ENCODE measurements at places on chromosomes 13 and 19.

- no peak for DNase-seq
Observed at GRCh38 chr13:30864433-30865122, 41.5 kb upstream of the MEDAG start.

DNA sequence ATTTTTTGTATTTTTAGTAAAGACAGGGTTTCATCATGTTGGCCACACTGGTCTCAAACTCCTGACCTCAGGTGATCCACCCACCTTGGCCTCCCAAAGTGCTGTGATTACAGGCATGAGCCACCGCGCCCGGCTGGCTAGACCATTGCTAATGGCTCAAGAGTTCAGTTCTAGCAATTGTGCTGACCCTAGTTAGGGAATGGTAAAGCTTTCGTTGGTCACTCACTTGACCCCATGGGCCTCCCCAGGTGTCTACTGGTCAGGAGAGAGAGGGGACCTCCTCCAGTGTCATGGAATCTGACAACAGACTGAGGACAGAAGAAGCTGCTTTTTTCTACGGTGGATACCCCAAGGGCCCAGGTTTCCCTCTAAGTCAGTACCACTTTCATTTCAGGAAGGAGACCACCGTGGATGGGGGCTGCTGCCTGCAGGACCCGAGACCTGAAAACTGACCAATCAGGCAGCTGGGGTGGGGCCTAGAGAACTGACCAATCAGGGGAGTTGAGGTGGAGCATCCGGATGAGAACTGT lies 575 bp upstream of the ZNF556 start:
- DNase-seq = no peak

GRCh38 chr13:29140277-29140676 lies 320.1 kb downstream of the MTUS2 start:
- no peak for DNase-seq

- no peak for DNase-seq
Observed at GRCh38 chr19:13952931-13953531, 722 bp downstream of the DCAF15 start.

DNA sequence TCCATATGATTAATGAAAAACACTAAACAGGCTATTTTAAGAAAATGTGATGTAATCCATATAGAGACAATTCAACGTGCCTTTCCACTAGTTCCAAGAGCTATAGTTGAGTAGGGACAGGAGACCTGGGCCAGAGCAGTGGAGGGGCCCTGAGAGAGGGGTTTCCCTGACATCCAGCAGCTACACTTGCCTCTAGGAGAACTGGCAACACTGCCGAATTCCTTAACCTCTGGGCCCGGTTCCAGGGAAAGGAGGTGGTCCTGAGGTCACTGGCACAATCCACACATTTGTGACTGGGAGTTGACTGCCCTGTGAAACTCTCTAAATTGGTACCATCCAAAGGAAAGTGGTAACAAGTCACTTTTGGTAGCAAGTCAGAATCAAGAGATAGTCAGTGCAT lies 264.4 kb downstream of the DCLK1 start:
- DNase-seq = no peak

DNA sequence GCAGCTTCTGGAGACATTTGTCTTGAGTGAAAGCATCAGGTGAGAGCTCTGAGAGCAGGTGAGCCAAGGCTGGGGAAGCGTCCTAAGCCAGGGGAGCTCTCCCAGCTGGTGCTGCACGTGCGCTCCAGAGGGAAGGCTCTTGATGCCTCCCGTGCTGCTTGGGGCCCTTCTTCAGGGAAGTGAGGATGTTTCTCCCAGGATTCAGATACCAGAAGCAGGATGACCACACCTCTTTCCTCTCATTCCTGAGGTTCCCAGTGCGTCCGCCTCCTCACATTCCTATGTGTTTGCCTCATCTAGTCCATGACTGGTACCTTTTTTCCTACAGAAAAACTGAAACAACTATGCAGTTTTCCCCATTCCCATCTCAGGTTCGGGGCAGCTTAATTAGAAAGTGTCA lies 231.0 kb upstream of the IRS2 start:
- no peak for DNase-seq

GRCh38 chr19:1156305-1156801 lies 17.7 kb downstream of the SBNO2 start:
- no peak for DNase-seq

Measured in CD4-positive, alpha-beta T cell treated with Interleukin-2 at 100 ng/mL for 4 hours (primary cell).